Fibroblast of skin of abdomen (primary cell): ENCODE measurements at places on chromosomes 2 and 18.

GRCh38 chr18:9714266-9715087, 6.4 kb downstream of the RAB31 start:
- no peak for DNase-seq

DNA sequence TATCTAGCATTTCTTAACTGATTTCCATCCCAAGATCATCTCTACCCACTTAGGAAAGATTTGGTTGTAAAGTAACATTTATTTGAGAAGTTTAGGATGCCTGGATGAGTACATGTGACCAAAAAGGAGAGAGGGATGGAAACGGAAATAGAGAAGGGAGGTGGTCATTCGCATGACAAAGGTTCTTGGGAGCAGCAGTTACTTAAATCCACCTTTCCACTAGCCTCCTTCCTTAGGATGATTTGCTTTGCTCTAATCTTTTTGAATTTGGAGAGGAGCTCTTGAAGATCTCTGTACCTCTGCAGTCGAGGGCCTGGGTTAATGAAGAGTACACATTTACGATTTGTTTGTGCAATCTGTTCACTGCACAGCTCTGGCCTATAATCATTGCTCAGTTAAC, 623.5 kb downstream of the EPHA4 start:
- DNase-seq = no peak

GRCh38 chr18:54521846-54522245, 69.2 kb upstream of the DYNAP start:
- no peak for DNase-seq

DNA sequence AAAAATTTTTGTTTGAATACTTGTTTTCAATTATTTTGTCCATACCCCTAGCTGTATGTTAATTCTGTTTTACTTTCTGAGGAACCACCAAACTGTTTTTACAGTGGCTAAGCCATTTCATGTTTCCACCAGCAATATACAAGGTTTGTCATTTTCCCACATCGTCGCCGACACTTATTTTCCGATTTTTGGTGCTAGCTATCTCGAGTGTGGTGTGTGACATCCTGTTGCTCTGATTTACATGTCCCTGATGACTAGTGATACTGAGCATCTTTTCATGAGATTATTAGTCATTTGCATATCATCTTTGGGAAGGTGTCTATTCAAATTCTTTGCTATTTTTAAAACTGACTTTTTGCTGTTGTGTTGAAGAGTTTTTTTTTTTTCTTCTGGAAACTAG, 7.2 kb upstream of the GPC1 start:
- DNase-seq = no peak

DNA sequence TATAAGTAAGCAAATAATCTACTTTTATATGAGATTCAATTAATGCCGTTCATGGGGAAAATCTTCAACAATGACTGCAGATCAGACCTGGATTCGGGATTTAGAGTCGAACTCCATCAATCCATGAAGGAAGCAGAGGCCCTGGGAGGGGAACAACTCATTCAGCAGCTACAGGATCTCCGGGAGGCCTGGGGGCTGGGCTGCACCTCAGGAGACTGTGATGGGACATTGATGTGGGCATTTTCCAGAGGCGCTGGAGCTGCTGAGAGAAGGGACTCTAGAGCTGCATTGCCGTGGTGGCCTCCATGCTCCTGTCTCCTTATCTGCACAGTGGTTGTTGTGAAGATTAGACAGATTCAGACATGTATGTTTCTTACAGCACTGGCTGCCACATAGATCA, 76.9 kb downstream of the MYT1L start:
- DNase-seq = no peak

- DNase-seq = peak; percentile 24
These were observed 465.0 kb upstream of the SOX11 start for GRCh38 chr2:5227062-5227699.

DNA sequence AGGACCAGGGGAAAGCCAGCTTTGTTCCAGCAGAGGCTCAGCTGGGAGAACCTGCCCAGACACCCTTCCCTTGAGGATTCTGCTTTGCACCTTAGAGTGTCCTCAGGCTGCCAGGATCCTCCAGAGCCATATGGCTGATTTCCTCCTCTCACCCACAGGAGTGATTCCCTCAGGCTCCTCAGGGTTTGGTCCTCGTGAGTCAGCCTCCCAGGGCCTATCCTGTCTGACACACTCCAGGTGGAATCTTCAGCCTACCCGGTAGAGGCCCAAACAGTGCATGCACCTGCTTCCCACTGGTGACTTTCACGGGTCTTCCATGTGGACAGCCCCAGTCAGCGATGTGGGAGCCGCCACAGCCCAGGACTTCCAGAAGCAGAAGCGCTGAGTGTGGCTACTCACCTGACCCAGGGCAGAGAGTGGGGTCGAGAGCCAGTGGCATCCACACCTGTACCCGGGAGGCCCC, 73.3 kb downstream of the TFCP2L1 start:
- DNase-seq = no peak

- DNase-seq = no peak
These were observed 174.1 kb downstream of the ANKRD44 start for GRCh38 chr2:197136452-197136851.

DNA sequence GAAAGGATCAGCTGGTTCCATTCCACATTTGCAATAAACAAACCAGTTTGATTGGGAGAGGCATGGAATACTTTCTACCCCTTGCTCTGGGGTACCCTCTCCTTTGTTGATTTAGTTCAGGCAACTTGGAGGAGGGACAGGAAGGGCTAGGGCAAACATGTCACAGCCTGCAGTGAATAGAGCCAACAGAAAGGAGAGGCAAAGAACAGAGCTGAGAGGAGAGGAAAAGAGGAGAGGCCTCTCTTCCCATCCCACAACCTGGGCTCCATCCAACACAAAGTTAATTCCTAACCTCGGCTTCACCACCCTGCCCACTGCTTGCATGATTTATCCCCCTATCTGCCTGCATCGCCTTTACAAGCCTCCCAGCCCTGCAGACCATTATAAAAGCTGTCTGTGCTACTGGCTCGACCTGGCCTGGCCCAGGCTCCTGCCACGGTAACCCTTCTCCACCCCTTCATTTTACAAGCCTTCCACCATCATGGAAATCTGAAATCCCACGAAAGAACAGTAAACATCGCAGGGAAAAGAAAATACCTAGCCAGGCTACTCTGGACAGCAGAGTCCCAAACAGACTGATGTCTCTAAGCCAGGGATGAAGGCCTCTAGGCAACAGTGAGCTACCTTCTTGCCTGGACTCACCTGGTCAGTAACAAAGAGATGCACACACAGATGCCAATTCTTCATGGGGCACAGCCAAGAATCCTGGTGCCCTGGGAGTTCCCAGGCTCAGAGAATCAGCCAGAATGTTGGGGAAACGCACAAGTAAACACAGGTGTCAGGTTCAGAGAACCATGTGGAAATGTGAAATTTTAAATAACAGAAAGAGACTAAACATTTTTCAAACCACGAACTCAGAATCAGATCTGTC, 43.6 kb downstream of the NHEJ1 start:
- no peak for DNase-seq

- DNase-seq = no peak
These were observed 405.1 kb downstream of the TNS1 start for GRCh38 chr2:217597681-217598080.

GRCh38 chr2:147416099-147416498, 428.7 kb upstream of the ACVR2A start:
- no peak for DNase-seq

- DNase-seq = no peak
These were observed 3.8 kb upstream of the LPIN2 start for GRCh38 chr18:3016585-3017297.

DNA sequence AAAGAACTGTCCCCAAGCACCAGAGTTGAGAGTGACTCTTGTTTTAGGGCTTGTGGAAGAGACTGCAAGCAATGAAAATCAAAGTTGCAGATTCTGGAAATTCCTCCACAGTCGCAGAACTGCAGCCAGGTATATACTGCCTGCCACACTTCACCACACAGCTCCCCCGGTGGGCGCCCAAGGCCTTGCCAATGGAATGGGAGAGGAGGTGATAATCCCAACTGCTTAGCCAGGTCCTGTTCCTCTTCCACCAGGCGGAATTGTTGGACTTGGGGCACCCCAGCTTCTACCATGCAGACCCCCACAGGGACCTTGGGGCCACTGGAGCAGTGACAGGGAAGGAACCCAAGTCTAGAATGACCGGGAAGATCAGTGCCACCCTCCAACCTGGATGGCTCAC, 4.8 kb upstream of the PDIA6 start:
- no peak for DNase-seq

DNA sequence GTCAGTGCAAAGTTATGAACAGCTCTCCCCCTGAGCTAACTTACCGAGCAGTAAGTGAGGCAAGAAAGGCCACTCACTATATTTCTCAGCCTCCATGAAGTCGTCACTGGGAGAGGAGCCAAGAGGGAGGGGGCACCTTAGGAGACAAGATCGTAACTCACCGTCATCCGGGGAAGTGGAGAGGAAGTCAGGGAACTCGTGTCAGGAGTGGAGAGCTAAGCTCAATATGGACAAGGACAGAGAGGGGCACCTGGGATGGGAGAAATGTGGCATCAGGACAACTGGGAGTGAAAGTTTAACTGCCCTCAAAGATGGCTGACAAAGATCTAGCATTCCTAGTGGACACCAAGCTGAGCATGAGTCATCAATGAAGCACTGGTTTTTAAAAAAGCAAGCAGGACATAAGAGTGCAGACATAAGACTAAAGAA, 37.1 kb downstream of the BCL11A start:
- DNase-seq = peak; percentile 94

- DNase-seq = peak; percentile 80
These were observed 29.1 kb upstream of the SLC38A11 start for GRCh38 chr2:164984428-164984827.

- no peak for DNase-seq
These were observed 41.3 kb downstream of the RRM2 start for GRCh38 chr2:10163498-10164486.

DNA sequence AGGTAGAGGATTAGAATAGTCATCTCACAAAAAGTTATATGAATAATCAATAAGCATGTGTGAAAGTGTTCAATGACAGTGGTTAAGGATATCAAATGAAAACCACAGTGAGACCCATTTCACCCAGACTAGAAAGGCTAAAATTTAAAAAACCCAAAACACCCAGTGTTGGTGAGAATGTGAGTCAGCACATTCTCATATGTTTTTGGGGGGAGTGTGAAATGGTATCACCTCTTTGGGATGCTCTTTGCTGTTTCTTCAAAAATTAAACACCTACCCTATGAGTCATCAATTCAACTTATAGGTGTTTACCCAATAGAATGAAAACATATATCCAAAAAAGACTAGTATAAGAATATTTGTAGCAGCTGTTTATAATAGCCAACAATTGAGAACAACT, 69.8 kb downstream of the MAP3K20 start:
- DNase-seq = no peak

DNA sequence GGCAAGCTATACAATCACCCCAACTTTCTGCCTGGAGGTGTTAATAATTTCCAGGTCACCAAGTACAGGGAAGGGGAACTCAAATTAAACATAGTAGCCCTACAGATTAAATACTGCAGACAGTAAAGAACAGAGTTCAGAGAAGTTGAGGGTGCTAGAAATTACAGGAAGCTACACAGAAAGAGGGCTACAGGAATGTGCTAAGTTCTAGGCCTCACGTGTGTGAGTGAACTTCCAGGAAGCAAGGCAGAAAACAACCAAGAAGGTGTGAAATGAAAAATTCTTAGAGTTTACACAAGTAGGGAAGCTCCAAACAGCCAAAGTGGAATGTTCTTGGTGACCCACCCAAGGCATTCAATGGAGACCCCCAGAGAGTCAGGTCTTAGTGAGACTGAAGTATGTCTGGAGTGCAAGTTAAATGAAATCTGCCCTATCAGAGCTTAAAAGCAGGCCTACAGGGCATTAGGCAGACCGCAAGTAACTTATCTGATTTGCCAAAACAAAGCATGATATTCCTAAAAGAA, 58.1 kb upstream of the RNU4ATAC start:
- no peak for DNase-seq

GRCh38 chr2:157995117-157995516, 106.6 kb upstream of the UPP2 start:
- DNase-seq = no peak
